NCI-H2081 (cell line): ENCODE measurements at places on chromosomes 4 and X.

GRCh38 chr4:81485310-81485980 is 13.7 kb upstream of the RASGEF1B start:
- no peak for DNase-seq

DNA sequence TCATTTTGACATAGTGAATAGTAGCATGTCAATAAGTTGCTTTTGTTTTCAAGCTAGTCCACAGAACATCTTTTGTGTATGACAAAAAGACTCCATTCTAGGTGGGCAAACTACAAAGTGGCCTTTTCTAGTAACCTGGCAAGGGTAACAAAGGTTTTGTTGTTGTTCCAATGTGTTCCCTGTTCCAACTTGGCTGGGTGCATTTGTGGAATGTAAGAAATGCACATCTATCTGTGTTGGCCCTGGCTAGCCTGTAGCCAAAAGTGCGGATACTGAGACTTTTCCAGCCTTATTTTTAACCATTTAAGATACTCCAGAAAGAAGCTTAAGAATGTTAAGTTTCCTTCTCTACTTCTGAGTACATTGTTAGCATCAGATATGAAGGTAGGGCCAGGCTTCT is 118.7 kb upstream of the CHRDL1 start:
- no peak for DNase-seq

- no peak for DNase-seq
These were observed 20.1 kb downstream of the SLC7A11 start for GRCh38 chr4:138222046-138222445.

GRCh38 chr4:56183344-56183959 is 203.8 kb downstream of the AASDH start:
- DNase-seq = no peak

GRCh38 chr4:151781026-151781425 is 20.2 kb upstream of the GATB start:
- no peak for DNase-seq

- DNase-seq = no peak
These were observed 793.6 kb upstream of the INTU start for GRCh38 chr4:126838941-126839679.
